ENCODE measurements at places on chromosomes 3 and 15.

DNA sequence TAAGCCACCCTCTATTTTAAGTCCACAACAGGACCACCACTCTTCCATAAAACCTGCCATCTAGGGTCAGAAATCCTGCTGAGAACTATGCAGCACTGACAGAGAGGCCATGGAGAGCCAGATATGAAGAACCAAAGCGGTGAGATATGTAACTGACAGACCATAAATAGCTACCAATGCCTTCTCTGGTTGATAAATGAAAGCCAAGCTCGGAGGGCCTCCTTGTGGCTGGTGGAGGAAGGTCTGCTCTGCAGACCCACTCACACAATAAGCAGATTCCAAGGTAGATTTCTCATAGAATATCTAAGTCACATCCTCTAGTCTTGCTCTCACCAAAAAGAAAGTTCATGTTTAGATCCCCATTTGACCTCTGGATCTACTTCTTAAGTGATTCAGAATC, 38.9 kb downstream of the RYK start:
- no peak for DNase-seq

GRCh38 chr3:140510303-140510861, 167.5 kb upstream of the TRIM42 start:
- no peak for DNase-seq

DNA sequence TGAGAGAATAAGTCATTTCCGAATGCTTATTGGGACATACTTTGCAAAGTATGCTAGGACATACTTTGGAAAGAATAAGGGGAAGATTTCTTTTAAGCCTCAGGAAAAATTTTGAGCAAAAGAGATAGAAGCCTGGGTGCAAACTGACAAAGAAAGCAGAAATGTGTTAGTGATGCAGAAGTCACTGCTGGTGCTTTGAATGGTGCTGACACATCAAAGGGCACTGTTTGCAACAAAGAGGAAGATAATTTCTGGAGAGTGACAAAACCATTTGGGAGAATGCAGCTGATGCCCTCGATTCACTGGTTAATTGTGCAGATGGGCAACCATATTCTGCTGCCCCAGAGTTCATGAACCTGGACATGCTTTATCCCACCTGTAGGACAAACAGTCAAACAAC, 11.0 kb upstream of the RAP2B start:
- no peak for DNase-seq

GRCh38 chr15:60970246-60971170, 258.6 kb downstream of the RORA start:
- DNase-seq = no peak

- no peak for DNase-seq
Measured at GRCh38 chr15:88835646-88836045, 32.4 kb downstream of the ACAN start.

DNA sequence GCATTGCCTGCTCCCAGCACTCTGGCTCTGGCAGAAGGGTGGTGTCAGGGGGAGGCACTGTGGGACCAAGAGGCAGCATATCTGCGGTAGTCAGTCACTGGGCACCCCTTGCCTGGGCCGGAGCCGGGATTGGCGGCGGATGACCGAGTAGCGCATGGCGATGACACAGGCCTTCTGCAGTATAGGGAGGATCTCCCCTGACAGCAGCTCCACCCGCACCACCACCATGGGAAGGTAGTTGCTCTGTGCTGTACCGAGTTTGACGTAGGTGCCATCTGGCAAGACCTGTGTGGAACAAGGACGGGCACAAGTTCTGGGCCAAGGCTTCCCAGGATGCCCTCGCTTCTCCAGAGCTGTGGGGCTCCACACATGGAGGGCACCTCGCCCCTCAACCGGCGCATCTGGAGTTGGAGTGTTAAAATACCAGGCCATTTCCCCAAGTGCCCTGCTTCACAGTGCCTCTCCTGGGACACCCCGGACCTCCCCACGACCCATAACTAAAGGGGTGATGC, 6.6 kb downstream of the ACOX2 start:
- DNase-seq = no peak

GRCh38 chr15:77538793-77539497, 93.8 kb downstream of the LINGO1 start:
- no peak for DNase-seq

DNA sequence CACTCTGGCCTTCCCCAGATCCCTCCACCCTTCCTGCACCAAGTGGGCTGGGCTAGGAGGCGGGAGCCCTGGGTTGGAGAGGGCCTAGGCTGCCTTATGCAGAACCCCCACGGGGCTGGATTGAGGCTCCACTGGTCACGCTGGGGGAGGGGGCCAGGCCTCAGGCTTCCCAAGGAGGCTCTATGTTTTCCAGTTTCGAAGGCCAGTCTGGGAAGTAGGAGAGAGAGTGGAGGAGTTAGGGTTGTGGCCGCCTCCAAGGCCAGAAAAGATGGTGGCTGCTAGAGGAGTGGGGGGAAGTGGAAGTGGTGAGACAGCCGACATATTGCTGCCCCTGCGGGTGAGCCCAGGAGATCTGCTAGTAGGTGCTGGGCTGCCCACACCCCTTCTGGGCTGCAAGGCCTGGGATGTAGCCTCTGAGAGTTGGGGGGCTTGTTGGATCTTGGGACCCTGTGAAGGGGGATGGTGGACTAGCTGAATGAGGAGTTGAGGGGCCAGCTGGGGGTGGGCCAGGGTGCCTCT, 1.2 kb downstream of the GNAI2 start:
- DNase-seq = no peak

GRCh38 chr3:106635271-106635670, 742.0 kb upstream of the CCDC54 start:
- DNase-seq = no peak

DNA sequence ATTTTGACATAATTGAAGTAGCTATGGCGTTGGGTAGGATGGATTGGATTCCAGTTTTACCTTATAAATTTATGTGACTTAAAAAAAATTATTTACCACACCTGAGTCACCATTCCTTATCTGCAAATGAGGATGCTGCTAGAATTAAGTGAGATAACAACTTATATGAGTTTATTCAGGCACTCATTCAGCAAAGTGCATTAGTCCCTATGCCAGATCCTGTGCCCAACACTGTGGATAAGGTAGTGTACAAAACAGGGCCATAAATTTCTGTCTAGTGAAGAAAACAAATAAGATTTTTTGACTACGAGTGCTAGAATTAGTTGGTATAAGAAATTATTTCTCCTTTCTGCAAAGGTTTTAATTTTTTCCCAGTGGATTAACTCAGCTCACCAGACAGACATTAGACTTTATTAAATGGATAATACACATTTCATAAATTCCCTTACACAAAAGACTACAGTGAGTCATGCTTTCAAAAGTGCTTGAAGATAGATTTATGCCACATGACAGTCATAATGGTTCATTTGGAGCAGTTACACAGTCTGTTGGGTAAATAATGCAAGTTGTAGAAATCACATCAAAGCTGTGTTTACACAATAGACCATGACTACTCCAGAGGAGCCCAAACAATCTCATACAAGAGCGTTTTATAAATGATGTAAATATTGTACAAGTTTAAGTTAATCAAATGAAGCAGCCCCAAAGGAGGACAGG, 129.9 kb upstream of the TGFBR2 start:
- no peak for DNase-seq

- DNase-seq = no peak
Measured at GRCh38 chr3:42067326-42067725, 23.8 kb upstream of the TRAK1 start.

DNA sequence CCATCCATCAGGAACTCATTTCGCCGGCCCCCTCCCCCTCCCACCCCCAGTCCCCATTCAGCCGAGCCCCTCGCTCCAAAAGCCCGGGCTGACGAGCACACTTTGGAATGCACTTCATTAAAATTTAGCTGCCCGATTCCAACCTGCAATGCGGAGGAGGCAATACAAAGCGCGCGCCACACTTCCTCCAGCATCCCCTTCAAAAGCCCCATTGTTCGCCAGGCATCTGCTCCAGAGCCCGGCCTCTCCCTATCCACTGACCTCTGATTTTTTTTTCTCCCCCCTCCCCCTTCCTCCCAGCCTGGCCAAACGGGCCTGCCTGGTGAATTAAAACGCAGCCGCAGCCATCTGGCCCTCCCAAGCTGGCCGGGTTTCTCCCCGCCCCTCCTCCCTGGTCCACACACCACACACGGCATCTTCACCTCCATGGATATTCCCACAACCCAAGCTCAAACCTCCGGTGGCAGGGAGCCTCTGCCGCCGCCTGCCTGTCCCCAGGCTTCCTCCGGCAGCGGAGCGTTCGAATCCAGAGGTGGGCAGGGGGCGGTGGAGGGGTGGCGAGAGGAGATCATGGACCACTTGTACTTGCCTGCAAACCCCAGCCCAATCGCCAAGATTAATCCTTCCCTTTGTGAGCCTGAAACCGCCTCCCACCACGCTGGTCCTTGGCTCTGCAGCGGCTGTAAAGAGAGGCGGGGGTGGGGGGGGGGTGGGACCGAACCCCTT, 441.3 kb downstream of the MAGI1 start:
- no peak for DNase-seq

GRCh38 chr15:25327686-25328085, 111.1 kb downstream of the UBE3A start:
- DNase-seq = no peak

DNA sequence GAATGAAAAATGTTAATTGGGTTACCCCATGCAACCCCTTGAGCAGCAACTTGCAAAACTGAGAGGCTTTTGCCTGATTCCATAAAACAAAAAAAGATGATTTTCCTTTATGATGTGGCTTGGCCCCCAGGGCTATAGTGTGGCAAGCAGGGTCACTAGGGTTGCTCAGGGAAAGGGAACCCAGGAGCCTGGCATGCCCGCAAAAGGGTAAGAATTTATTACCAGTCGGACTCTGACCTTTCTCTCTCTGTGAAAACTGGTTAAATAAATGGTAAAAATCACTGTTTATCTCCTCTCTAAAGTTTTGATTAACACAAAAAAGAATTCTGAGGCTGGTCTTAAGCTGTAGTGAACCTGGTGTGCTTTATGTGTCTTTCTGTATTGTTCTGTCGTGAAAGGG, 37.7 kb upstream of the SEC61A1 start:
- no peak for DNase-seq
